Naive thymus-derived CD4-positive, alpha-beta T cell (primary cell): ENCODE measurements at places on chromosomes 12 and 14. TPM values are rescaled to one million over a fixed set of nuclear protein-coding genes. Genes with fewer than 3 reads are reported as not detected.

CFAP54 gene
- 0.24 TPM for total RNA-seq

DTX1 gene
- total RNA-seq: 12.8 TPM

- H3K4me1 ChIP-seq: no peaks in the 10 kb centered on the region
- no peak overlapping the region for H3K27ac ChIP-seq
- no peaks in the 10 kb centered on the region for H3K36me3 ChIP-seq
- H3K27me3 ChIP-seq: no peaks in the 10 kb centered on the region
- DNase-seq: no peak
- no peak overlapping the region for H3K4me3 ChIP-seq
Observed at GRCh38 chr12:31278424-31278823, 47.5 kb downstream of the SINHCAF start.

DNA sequence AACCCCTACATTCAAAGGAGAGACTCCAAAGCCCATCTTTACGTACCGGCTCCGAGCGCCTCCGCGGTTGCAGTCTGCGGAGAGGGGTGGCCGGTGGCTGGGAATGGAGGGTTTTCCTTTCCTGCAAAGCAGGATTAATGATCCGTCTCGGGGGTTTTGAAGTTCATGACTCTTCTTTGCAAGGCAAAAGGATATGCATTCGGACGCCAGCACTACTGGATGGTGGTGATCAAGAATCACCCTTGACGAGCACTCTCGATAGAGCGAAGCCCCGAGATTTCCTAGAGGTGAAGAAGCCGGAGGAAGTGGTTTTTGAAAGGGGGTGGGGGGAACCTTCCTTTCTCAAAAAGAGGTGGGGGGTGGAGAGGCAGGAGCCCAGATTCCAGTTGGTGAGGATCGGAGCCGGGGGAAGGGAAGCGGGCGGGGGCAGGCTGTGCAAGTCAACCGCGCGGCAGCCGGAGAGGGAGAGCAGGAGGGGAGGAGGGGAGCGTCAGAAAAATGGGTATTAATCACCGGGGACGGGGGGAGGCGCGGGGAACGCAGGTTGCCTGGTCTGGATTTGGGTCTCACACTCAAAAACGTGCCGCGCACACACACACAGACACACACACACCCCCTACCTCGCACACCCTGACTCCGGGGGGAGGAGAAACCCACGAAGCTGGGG lies at the start of gene GRIN2B:
Gene GRIN2B, minus strand, starts transcription at position 307 of the 667 bp plus-strand sequence. CDS start 115,394 bp downstream, outside the sequence.
- H3K27me3 ChIP-seq: no peaks in the 10 kb centered on the region
- H3K27ac ChIP-seq: no peak within 1 kb of the TSS
- H3K36me3 ChIP-seq: no peaks in the 10 kb centered on the region

- H3K27me3 ChIP-seq: no peaks in the 10 kb centered on the region
- H3K27ac ChIP-seq: no peak overlapping the region
- no peaks in the 10 kb centered on the region for H3K4me1 ChIP-seq
- no peak overlapping the region for H3K4me3 ChIP-seq
Observed at GRCh38 chr12:119181944-119182343, 3.2 kb downstream of the HSPB8 start.

- DNase-seq: no peak
- no peaks in the 10 kb centered on the region for H3K36me3 ChIP-seq
- H3K4me1 ChIP-seq: no peaks in the 10 kb centered on the region
- H3K27ac ChIP-seq: no peak overlapping the region
- no peaks in the 10 kb centered on the region for H3K27me3 ChIP-seq
Observed at GRCh38 chr12:24232531-24232930, 283.1 kb upstream of the SOX5 start.
